ENCODE measurements at places on chromosomes 11 and 22.

DNA sequence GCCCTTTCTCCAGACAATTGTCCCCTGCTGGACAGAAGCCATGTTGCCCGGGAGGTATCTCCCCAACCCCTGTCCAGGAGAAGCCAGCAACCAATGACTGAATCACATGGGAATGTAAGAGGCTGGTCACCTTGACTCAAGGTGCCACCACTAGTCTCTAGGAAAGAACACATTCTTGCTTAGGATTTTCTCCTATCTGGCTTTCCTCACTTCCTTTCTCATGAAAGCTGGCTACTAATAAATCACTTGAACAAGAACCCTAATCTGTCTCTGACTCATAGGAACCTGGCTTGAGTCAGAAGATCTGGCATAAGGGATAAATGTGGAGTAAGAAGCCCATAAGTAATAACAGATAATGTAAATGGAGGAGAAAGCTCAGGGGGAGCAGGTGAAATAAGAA lies 101.4 kb upstream of the C11orf87 start:
- no peak for DNase-seq

DNA sequence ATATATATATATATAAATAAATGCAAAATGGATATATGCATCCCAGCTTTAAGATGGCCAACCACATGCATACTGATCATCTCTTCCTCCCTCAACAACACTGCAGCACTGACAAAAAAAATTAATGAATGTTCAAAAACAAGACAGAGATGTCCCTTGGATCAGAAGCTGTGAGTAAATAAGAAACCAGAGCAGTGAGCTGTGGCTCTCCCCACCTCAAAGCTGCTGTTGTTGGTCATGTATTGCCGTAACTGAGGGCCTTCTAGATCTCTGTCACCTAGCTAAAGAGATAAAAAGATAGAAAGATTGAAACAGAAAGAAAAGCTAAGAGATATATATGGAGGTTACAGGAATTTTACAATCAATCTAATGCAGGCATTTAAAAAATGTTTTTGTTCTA lies 15.5 kb upstream of the TMEM135 start:
- DNase-seq, result no peak

GRCh38 chr11:66190786-66191185 lies 77.7 kb upstream of the RAB1B start:
- no peak for DNase-seq

- DNase-seq, result no peak
Measured at GRCh38 chr11:131041331-131042040, 125.2 kb upstream of the SNX19 start.

- DNase-seq, result peak; percentile 92
Measured at GRCh38 chr22:37739035-37739434, 42.2 kb downstream of the TRIOBP start.

GRCh38 chr22:36383110-36383581 lies 4.6 kb downstream of the MYH9 start:
- DNase-seq, result peak; percentile 60

DNA sequence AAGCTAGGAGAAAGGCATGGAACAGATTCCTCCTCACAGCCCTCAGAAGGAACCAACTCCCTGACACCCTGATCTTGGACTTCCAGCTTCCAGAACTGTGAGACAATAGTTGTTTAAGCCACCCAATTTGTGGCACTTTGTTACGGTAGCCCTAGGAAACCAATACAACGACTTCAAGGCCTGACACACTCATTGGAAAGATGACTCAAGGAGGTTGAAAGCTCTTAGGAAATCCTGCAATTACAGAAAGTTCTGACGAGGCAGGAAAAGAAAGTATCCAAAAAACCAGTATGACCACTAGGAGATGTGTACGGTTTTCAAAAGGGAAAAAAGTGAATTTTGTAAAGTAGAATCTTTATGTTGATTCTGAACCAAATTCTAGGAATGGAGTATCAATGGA lies 161.4 kb downstream of the SWAP70 start:
- DNase-seq, result no peak

DNA sequence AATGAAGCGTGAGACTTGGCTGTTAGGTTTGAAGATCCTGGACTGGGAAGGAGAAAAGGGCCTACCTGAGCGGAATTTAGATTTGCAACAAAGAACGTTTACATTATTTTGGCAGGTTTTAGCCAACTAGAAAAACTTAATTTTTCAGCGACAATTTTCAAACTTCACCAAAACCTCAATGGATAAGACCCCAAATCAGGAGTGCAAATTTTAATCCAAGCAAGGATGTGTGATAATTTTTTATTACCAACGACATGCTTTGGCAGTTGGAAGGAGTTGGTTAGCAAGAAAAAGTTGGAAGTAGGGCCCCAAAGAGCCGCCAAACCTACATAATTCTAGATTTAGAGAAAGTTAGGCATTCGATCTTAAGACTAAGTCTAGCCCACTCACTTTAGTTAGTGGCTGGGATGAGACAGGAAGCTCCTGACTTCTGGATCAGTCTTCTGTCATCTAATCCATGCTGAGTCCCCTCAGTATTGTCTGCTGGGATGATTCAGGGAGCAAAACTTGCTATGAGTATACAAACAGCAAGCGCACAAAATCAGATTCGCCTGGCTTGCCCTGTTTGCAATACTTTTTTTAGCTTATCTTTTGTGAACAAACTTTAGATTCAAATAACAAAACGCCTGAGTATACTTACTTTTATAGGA lies 787 bp upstream of the RDX start:
- DNase-seq, result no peak

DNA sequence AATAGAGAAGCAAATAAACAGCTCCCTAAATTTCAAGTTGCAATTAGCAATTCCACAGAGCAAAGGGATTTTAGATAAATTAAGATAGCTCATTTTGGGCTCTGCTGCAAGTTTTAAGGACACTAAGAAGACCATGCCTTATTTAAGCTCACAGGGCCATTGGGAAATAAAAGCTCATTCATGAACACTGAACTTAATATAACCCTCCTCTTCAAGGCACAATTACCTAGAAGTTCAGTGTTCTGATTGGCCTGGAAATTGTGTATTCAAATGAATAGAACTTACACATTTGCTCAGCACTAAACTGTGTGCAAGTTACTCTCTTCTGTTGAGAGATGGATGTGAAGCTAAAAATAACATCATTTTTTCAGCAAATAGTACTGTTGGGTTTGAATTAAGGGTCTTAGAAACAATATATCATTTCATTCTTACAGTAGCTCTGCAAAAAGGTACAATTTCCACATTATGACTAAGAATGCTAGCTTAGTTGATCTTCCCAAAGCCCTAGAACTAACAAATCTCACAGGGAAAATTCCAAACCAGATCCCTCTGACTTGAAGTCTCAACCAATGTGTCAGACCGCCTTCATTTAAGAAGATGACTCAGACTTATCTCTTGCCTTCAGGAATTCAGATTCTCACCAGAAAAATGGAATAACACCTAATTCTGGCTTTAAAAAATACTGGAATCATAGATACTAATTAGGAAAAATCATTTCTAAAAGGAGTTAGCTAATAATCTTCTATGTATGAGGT lies 87.4 kb upstream of the LRRC55 start:
- peak; percentile 16 for DNase-seq

DNA sequence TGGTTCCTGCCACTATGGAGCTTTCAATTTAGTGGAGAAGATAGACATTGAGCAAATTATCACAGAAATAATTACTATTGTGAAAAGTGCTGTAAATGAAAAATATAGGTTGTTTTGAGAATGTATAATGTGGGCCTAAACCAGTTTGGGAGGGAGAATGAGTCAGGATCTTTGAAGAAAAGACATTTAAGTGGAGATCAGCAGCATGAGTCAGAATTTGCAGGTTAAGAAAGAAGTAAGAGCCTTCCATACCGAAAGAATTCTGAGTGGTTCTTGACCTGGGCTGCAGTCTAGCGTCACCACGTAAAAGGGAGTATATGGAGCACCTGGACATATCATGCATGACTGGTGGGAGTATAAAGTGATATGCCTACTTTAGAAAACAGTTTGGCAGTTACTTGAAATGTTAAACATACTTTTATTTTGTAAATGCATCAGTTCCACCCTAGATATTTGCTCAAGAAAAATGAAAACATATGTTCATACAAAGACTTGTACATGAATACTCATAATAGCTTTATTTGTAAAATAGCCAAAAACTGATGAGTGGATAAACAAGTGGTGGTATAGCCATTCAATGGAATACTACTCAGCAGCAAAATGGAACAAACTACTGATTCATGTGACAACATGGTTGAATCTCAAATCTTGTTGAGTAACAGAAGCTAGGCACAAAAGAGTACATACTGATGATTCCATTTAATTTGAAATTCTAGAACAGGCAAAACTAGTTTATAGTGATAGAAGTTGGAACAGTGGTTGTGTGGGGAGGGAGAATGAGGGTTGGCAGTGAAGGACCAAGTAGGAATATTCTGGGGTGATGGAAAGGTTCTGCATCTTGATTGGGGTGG lies 99.2 kb downstream of the STIM1 start:
- no peak for DNase-seq

GRCh38 chr11:36619502-36619901 lies 21.5 kb upstream of the RAG2 start:
- DNase-seq, result peak; percentile 12

DNA sequence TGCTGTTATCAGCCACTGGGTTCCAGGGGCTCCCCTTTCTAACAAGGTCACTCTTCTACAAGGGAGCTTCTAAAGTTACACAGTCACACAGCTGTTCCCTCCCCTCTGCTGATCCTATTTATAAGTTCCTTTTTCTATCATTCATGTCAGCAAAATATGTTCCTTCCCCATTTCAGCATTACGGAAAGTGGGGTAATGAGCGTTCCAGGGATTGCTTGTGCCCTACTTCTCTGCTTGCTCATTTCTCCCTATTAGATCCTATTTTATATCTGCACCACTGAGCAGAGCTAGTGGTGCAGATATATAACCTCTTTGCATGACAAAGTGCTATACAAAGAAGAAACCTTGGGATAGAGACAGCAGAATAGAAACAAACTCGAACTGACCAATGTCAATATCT lies 22.7 kb upstream of the PLEKHB1 start:
- DNase-seq, result peak; percentile 18

DNA sequence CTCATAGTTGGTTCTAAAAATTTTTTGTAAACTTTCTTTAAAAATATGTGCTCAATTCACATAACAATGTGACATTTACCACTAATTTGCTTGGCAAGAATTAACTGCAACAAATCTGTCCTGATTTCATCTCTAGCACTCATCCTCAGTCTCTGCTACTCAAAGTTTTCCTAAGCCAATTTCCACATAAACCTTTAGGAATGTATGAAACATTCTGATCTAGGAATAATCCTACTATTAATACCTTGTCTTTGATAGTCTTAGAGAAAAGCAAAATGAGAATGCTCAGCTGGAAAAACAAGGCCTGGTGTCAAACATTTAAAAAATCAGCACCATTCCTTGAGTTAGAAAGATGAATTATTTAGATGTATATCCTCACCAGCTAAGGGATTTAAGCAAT lies 114.3 kb downstream of the CD44 start:
- no peak for DNase-seq

- peak; percentile 39 for DNase-seq
Measured at GRCh38 chr11:70111269-70112016, 33.3 kb downstream of the ANO1 start.

GRCh38 chr11:67384851-67385366 lies 6.9 kb upstream of the RAD9A start:
- no peak for DNase-seq

DNA sequence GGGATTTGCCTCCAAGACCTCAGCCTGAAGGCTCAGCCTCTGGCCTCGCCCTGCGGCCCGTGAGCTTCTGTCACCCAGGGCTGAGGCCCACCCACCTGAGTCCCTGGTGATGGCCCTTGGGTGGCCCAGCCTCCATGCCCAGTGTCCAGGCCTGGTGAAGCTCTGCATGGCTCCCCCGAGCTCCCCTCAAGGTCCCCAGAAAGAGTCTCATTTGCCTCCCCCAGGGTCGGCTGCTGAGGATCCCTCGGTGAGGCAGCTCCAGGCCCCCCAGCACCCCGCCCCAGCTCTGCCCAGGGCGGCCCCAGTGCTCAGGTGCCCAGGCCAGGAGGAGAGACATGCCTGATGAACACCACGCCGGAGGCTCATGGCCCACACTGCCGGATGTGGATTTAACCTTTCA lies 2.1 kb upstream of the TH start:
- DNase-seq, result no peak

- no peak for DNase-seq
Measured at GRCh38 chr22:19645391-19645790, 68.9 kb upstream of the SEPTIN5 start.

GRCh38 chr11:114219559-114220349 lies 76.4 kb upstream of the NNMT start:
- DNase-seq, result peak; percentile 78

DNA sequence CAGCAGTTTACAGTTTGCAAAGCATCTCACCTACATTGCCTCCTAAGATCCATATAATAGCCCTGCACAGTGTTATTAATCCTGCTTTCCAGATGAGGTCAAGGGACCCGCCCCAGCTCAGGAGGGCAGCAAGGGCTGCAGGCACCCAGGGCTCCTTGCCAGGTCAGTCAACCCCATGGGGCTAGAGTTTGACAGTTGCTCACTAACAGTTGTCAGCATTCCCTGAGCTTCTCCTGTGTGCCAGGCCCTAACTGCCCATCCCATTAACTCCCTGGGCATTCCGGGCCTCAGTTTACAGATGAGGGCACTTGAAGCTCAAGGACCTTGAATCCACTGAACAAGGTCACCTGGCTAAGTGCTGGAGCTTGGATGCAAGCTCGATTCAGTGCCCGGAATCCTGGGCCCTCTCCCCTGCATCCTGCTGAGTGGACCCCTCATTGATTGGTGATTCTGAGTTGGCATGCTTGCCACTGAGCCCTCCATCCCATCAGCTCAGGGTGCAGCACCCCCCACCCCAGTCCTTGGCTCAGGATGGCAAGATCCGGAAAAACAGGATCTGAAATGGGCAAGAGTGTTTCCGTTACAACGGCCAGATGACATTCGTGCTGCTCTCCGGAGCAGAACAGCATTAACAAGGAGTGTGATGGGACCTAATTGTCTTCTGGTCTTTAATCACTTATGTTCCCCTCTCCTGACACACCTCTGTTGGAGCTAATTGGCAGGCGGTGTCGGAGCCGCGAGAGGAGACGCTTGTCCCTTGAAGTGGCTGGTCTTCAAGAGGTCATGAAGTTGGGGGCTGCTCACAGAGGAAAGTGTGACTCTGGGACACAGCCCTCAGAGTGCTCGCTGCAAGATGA lies 87.4 kb upstream of the SHISAL1 start:
- no peak for DNase-seq

DNA sequence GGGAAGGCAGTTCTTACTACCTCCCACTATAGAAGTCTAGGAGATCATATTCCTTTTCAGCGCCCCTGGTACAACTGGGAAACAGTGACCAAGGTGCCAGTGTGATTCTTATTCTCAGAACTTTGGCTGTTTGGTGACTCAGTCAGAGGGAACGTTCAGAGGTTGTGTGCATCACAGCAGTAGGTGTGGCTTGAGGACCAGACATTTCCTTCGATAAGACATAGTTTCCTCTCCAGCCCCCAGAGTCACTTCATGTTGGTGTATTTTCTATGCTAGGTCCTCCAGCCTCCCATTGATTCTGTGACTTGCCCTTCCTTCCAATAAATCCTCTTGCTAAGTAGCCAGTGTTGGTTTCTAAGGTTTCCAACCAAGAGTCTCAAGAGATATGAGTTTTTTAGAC lies 171.9 kb upstream of the MPPED2 start:
- DNase-seq, result no peak

DNA sequence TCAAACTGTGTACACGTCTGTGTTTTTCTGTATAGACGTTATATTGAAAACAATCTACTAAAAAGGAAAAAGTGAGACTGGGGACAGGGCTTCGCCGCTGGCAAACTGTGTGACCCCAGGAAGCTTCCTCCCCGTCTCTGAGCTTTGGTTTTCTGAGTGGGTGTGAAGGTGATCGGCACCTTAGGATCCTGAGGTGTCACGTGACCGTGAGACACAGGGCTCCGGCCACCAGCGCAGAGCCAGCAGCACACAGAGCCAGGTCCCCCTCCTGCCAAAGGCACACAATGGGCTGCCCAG lies 32.0 kb downstream of the KIAA0930 start:
- DNase-seq, result no peak

GRCh38 chr11:118304568-118305248 lies at the start of gene CD3E:
TSS of gene CD3E (plus strand) at chr11:118304730. CDS start at chr11:118304953, 223 bp downstream.
- DNase-seq, result no peak

Data from cardiac muscle cell (in vitro differentiated cells and primary cell).